Calu3 (cell line): ENCODE measurements at places on chromosomes 3 and 15. TPM values are rescaled to one million over a fixed set of nuclear protein-coding genes. Genes with fewer than 3 reads are reported as not detected.
A peak's percentile ranks its signal among the peaks of the same experiment; 100 is the strongest.

LRRC31 gene
- total RNA-seq = 2.8 and 3.3 TPM in 2 replicates

DNA sequence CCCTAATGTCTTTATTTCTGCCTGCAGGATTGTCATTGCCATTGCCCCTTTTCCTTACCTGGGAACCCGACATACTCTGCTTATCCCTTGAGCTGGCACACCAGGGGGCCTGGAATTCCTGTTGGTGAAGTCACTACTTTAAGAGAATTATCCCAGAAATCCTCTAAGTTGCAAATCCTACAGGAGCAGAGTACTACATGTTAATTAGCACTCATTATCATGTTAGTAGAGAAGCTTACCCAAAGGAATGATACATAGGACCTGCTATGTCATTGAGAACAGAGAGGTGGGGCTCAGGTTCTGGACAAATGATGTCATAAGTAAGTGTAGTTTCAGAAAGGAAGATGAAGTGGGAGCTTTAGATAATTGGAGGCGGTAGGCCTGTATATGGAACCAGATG, 27.4 kb downstream of the SCG5 start:
- no peak for DNase-seq

- DNase-seq = no peak
Measured at GRCh38 chr3:110750201-110750600, 321.4 kb upstream of the NECTIN3 start.

GRCh38 chr3:16461463-16462245, 51.8 kb downstream of the RFTN1 start:
- DNase-seq = no peak

RRP9 gene
- 39.3 and 40.3 TPM in 2 replicates for total RNA-seq

- DNase-seq = no peak
Measured at GRCh38 chr15:57171426-57171825, 204.9 kb upstream of the CGNL1 start.

DNA sequence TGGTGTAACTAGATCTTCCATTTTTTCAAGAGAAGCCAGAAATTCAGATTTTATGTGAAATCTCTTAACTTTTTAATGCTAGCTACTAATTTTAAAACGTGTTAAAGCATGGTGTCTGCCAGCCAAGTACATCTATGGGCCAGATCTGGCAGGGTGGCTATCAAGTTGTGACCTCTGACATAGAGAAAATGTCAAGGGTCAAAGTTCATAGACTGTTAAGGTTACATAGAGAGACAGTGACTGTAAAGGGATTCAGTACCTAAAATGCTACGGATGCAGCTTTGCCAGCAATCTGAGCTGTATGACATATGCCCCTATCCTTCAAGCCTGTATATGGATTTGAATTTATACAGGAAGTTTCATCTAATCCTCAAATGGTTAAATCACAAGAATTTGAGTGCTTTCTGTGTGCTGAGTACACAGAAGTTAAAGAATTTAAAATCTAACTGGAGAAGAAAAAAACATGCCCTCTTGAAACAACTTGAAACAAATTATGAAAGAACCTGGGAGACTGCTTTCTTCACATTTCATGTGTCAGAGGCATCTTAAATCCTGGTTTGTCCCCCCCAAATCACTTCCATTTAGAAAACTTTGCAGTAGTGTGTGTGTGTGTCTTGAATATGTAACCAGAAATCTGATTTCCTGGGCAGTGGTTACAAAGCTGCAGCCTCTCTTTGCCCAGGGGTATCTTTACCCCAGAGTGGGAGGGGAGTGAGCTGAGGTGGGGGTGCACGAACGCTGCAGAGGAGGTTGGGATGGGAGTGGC, 895 bp upstream of the ARHGAP31 start:
- DNase-seq = no peak

- DNase-seq = peak; percentile 73
Measured at GRCh38 chr15:91049378-91050127, 27.2 kb upstream of the VPS33B start.

RBP2 gene
- not detected in 2 replicates for total RNA-seq

GRCh38 chr15:99511866-99512661, 53.7 kb upstream of the MEF2A start:
- no peak for DNase-seq

SLC6A1 gene
- not detected in 2 replicates for total RNA-seq

DNA sequence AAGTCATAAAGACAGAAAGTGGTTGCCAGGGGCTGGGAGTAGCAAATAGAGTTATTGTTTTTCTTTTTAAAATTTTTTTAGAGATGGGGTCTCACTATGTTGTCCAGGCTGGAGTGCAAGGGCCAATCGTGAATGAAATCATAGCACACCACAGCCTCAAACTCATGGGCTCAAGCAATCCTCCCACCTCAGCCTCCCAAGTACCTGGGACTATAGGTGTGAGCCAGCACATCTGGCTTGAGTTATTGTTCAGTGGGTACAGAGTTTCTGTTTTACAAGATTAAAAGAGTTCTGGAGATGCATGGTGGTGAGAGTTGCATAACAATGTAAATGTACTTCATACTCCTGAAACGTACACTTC, 23.6 kb downstream of the PFKFB4 start:
- no peak for DNase-seq

DNA sequence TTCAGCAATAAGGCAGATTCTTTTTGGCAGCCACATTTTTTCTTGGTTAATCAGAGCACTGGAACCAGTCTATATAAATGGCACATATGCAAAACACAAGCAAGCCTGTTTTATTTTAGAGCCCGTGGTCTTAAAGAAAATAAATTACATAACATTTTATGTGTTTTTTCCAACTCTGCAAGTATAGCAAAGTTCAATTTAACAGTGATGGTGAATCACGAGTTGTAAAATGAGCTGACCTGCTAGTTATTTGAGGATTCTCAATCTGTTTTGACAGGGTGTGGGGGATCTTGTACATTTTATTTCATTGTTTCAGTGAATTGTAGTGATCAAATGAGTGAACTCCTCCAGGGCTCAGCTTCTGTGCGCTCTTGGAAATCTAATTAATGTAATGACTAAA, 2.7 kb downstream of the ARHGEF26 start:
- no peak for DNase-seq

CPLX3 gene
- 0.21 and 0.29 TPM in 2 replicates for total RNA-seq

DNA sequence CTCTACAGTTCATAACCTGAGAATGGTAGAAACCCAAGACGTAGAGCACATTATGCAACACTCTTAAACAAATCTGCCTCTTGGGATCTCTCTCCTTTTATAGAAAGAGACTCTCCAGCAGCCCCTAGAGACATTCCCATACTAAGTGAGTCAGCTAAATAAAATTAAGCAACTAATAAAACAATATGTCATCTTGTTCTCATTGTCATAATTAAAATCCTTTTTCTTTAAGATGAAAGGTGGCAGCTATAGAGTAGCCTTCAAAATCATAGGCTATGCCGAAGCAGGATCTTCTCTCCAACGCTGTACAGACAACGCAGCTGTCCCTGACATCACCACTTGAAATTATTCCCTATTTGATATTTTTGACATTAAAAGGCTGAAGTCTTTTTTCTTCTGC, 790.0 kb downstream of the FHIT start:
- no peak for DNase-seq

GRCh38 chr15:95596496-95596895, 734.0 kb upstream of the NR2F2 start:
- DNase-seq = no peak

CDC25A gene
- 15.2 and 18.2 TPM in 2 replicates for total RNA-seq

GRCh38 chr15:95987886-95988573, 342.5 kb upstream of the NR2F2 start:
- no peak for DNase-seq

THRB gene
- total RNA-seq = 13.5 and 15.5 TPM in 2 replicates

CPNE4 gene
- total RNA-seq = 23.2 and 31.1 TPM in 2 replicates

GRCh38 chr3:102258666-102259227, 176.1 kb upstream of the ZPLD1 start:
- DNase-seq = no peak

DNA sequence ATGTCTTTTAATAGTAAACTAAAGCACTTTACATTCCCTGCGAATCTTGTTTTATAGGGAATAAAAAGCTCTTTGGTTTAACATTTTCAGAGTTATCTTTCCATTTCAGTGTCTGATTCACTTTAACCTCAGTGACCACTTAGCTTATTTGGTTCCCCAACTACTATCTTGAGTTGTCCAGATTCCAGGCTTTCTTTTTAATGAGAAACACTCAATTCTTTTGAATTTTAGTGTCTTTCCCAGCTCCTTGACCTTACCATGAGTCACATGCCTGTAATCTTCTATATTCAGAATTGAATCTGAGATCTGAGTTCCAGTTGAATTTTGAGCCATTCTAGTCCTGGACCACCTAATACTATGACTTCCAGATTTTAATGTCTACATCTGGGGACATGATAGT, 144.4 kb downstream of the KCNAB1 start:
- DNase-seq = no peak

DNAJA4 gene
- 52.1 and 53.6 TPM in 2 replicates for total RNA-seq

- no peak for DNase-seq
Measured at GRCh38 chr3:197103766-197104165, 74.1 kb upstream of the MELTF start.

DNA sequence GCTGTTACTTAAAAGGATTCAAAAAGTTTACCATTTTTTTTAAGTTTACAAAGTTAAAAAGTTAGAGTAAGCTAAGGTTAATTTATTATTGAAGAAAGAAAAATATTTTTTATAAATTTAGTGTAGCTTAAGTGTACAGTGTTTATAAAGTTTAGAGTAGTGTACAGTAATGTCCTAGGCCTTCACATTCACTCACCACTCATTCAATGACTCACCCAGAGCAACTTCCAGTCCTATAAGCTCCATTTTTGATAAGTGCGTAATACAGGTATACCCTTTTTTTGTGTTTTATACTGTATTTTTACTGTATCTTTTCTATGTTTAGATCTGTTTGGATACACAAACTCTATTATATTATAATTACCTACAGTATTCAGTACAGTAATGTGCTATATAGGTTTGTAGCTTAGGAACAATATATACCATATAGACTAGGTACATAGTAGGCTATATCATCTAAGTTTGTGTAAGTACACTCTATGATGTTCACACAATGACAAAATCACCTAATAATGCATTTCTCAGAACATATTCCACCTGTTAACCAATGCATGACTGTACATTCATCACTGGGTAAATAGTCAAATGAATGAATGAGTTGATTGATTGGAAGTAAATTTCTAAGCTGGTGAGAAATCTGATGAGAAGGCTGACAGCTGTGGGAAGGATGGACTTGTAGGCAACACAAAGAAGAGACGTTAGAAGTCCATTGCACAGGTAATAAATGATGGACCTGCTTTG, 95.2 kb upstream of the CDIN1 start:
- no peak for DNase-seq

DNA sequence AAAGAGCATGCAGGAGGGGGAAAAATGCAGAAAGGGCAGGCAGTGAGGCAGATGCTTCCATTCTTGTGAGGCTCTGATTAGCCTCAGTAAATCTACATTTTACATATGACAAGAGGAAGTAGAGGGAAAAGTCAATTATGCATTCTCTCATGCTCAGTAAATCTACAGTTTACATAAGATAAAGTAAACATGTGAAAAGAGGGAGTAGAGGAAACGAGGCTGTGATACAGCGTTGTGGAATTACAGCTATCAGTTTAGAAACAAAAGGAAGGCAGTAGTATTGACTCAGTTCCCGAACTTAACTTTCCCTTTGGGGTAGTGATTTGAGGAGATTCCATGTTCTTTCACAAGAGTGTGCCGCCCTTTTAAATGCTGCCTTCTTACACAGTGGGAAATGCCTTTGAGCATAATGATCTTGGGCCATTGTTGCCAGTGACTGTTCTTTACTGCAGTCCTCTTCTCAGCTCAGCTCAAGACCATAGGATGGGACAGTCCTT, 39.3 kb downstream of the OSTN start:
- DNase-seq = no peak

- DNase-seq = no peak
Measured at GRCh38 chr3:196180346-196180745, 30.9 kb downstream of the ZDHHC19 start.

- no peak for DNase-seq
Measured at GRCh38 chr3:117486719-117487716, 777.4 kb downstream of the TUSC7 start.

EOMES gene
- total RNA-seq = 0.61 and 0.73 TPM in 2 replicates

DNA sequence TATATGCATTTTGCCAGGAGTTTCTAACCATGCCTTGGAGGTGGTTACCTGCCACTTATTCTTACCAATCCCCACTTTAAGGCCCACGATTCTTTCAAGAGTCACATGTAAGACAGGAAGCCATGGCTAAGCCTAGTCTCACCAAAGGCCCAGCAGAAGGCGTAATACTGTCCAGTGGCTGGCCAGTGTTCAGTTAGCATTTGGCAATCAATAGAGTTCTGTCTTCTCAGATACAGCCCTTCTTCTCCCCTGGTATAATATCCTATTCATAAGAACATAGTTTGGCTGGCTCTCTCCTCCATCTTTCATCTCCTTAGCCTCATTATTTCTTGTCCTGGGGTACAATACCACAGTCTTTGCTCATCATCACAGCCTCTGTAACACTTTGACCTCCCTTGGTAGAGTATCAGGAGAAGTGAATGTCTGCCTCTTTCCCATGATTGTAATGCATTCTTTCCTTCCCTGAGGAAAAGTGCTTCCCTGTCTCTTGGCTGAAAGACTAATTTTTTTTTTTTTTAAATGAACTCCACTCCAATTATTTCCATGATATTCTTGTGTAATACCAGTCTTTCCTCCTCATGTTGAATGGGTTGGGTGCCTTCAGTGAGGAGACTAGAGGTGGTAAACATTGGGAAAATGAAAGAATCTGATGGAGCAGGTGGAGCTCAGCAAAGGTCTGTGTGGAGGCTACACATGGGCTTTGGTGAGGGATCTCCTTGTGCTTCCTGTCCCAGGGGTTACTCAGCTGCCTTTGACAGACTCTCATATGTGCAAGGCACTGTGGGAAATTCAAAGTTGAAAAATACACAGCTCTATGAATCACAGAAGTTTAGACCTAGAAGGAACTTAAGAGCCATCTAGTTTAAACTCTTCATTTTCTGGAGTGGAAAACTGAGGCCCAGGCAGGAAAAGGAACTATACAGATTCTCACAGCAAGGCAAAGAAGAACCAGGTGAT, 218.2 kb downstream of the P3H2 start:
- no peak for DNase-seq

DNA sequence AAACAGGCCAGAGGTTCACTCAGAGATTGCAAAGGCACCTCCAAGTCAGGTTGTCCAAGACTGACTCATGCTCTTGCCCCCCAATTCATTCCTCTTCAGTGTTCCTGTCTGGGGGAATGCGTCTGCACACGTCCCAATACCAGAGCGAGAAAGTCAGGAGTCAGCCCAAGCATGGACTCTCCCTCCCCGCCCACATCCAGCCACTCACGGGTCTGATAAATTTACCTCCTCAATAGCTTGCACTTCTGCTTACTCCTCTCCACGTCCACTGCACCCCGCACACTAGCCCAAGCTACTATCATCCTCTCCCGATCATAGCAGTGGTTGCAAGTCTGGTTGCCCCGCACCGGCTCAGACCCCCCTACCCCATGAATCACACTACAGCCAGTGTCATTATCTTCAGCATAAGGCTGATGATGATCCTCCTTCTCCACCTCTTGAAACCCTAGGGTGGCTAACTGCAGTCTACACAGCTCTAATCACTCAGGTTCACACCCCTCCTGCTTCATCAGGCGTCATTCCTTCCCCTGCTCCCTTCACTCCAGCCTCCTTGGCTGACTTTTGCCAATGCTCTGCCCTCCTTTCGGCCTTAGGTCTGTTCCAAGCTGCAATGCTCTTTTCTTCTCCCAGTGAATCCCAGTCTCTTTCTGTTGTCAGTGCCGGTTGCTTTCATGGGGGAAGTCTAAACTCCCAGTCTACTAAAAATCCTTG, 27.6 kb upstream of the MYO1E start:
- DNase-seq = no peak
